ENCODE measurements at places on chromosomes 1 and 21.

DNA sequence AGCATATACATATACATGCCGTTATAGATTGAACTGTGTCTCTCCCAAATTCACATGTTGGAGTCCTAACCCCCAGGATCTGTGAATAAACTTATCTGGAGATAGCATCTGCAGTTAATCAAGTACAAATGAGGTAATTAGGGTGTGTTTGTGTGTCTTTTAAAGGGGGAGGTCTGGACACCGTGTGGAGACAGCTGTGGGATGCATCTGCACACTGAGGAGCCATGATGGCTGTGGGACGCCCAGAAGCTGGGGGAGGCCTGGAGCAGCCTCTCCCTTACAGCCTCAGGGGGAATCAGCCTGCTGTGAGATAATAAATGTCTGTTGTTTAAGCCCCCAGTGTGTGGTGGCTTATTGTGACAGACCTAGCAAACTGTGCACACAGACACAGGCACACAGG lies 51.8 kb upstream of the COL18A1 start:
- no peak for DNase-seq

GRCh38 chr1:207971331-207972219 lies 60.6 kb upstream of the CD34 start:
- DNase-seq, result no peak

DNA sequence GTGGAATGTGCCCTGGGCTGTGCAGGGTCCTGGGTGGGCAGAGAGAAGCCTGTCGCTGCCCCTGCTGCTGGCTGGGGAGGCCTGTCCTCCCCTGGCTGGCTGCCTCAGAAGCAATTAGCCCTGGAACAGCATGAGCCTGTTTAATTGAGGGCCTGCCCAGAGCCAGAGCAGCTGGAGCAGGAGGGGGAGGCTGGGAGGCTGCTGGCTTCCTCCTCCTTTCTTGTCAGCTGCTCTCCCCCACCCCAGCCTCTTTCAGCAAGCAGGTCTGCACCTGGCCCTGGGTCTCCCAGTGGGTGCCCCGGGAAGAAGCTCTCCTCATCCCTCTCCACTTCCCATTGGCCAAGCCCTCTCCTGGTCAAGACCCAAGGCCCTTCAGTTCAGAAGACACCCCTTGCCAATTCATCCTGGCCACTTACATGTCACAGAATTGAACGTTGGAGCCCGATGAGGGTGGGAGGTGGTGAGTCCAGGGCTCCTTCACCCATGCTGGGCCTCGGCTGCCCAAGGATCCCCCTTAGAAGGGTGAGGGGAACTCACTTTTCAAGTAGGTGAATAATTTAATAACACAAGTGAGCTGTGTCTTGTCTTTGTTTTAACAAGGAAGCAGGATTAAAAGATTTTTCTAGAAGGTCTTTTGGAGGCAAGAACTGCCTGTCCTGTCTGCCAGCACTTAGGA lies 13.2 kb downstream of the AMPD2 start:
- DNase-seq, result no peak

DNA sequence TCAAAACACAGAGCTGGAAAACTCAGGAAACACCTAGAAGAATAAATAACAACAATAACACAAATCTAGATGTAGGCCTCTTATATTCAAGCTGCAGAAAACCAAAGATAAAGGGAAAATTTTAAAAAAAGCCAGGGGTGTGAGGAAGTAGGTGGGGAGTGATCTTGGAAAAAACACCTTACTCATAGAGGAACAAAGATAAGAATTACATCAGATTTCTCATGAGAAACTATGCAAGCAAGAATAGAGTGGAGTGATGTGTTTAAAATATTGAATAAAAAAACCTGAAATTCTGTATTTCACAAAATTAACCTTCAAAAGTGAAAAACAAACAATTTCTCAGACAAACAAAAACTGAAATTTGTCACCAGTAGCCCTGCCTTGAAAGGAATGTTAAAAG lies 265.5 kb upstream of the RGS18 start:
- DNase-seq, result no peak

DNA sequence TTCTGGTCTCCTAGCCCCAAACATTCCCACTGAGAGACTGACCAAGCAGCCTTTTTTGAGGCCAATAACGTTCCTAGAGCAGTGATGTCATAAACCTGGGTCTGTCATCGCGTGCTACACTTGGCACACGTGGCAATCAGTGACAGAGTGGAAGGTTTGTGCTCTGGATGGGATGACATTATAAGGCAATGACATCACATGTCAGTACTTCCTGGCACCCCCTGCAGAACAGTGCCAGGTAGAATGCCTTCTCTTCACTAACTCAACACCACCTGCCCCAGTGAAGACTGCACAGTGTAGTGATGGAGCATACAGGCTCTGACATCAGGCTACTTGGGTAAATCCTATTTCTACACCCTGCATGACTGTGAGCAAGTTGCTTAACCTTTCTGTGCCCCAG lies 5.4 kb upstream of the ZNF648 start:
- no peak for DNase-seq

DNA sequence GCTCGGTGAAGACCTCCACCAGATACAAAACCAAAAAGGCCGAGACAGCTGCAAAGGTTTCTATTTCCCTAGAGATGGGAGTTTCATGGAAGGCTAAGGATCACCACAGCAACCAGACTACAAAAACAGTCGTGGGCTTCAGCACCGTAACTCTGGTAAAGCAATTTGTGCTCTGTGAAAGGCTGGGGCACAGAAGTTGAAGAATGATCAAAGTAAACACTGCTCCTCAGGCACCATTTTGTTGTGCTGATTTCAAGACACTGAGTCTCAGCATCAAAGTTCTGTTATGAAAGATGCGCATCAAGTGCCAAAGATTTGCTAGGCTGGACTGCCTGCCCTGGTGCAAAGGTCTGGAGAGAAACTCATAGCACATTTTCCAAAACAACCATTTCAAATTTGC lies 116.2 kb downstream of the TGFBR3 start:
- DNase-seq, result no peak

DNA sequence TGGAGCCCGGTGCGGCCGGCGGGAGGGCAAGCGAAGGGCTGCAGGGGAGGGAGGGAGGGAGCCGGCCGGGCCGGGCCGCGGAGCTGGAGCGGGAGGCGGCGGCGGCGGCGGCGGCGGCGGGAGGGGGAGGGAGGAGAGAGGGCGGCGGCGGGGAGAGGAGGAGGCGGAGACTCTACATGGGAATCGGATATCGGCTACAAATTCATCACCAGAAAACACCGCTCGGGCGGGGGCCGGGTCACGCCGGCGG lies at the start of gene AKT3:
Gene AKT3, minus strand, starts transcription at position 42 of the 250 bp plus-strand sequence. CDS start 7,073 bp downstream, outside the sequence.
- DNase-seq, result peak; percentile 84

DNA sequence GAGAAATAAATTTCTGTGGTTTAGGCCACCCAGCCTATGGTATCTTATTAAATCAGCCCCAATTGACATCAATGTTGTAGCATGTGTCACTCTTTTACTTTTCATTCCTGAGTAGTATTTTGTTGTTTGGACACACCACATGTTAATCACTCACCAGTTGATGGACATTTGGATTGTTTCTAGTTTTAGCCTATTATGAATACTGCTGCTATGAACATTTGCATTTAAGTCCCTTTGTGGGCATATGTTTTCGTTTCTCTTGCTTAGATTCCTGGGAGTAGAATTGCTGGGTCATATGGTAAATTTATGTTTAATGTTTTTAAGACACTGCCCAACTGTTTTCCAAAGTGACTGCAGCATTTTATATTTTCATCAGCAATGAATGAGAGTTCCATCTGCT lies 50.2 kb upstream of the NUF2 start:
- no peak for DNase-seq

DNA sequence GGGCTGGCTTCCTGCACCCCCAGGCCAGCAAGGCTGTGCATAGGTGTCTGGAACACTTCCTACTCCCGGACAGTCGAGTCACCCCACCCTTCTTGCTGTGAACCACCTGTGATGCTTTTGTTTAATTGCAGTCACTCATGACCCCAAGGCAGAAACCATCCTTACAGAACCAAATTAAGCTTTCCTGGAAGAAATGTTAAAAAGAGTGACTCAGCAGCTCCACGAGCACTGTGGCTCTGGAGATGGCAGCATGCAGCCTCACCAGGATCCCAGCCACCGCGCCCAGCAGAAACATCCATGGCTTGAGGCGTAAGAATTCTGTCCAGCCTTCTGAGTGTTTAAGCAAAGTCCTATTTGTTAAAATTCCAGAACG lies 28.8 kb downstream of the SNAP47 start:
- DNase-seq, result no peak

DNA sequence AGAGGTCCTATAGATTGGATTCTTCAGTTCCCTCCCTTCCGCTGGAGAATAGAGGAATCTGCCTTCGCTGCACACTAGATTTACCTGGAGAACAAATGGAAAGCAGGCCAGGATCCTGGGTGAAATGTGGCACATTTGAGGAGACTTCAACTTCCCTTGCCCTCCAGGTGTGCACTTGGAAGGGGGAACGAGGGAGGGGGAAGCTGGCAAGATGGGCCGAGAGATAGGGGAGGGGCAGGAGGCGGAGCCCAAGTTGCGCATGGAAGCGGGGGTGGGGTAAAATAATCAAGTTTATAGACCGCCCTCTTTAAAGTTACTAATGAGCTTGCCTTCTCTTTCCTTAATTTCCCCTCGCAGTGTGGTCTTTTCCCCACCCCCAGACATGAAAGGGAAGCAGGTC lies 155.7 kb upstream of the CAMK1G start:
- DNase-seq, result no peak

DNA sequence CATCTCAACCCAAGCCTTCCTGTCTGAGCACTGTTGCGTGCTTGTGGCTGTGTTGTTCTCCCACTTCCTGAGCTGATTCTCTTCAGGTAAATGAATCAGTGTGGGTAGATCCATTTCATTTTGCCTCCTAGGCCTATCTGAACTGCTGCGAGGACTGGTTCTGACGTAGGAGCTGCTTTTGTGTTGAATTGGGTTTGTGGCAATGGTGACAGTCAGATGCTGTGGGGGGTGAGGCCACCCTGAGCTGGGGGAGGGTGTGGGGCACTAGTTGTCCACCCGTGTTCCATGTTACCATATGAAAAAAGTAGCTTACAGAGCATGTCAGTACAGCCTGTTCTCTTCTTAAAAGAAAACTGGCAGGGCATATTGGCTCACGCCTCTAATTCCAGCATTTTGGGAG lies 81.5 kb downstream of the MRPS6 start:
- no peak for DNase-seq

DNA sequence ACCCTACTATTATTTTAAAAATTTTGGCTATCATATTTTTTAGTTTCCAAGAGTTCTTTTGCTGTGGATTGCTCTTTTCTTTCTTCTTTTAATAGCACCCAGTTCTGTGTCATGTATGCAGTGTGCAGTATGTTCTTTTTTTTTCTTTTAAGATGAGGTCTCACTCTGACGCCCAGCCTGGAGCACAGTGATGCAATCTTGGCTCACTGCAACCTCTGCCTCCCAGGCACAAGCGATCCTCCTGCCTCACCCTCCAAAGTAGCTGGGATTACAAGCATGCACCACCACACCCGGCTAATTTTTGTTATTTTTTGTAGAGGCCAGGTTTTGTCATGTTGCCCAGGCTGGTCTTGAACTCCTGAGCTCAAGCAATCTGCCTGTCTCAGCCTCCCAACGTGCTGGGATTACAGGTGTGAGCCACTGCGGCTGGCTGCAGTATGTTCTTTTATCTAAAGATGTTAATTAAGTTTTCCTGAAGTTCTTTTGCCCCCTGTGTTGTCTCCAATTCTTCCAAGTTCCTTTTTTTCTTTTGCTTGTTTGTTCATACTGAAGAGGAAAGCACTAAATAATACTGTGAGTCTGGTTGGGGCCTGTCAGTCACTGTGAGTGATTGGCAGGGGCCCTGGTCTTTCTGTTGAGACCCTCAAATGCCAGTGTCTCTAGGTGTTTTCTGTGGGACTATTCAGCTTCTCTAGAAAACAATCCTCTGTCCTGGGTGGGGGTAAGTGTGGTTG lies 17.5 kb upstream of the TTC22 start:
- no peak for DNase-seq

GRCh38 chr1:171883849-171884248 lies 42.6 kb downstream of the DNM3 start:
- no peak for DNase-seq

- peak; percentile 73 for DNase-seq
Observed at GRCh38 chr1:51648180-51649109, 31.6 kb downstream of the OSBPL9 start.

DNA sequence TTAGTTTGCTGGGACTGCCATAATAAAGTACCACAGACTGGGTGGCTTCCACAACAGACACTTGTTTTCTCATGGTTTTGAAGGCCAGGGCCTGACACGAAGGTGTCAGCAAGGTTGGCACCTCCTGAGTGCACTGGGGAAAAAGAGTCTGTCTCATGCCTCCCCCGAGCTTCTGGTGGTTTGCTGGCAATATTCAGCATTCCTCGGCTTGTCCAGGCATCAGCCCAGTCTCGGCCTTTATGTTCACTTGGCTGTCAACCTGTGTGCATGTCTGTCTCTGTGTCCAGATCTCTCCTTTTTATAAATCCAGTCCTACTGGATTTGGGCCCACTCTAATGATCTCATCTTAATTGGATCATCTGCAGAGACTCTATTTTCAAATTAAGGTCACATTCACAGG lies 72.6 kb downstream of the DOP1B start:
- no peak for DNase-seq

- DNase-seq, result no peak
Observed at GRCh38 chr1:169610858-169611257, 19.1 kb downstream of the SELP start.

DNA sequence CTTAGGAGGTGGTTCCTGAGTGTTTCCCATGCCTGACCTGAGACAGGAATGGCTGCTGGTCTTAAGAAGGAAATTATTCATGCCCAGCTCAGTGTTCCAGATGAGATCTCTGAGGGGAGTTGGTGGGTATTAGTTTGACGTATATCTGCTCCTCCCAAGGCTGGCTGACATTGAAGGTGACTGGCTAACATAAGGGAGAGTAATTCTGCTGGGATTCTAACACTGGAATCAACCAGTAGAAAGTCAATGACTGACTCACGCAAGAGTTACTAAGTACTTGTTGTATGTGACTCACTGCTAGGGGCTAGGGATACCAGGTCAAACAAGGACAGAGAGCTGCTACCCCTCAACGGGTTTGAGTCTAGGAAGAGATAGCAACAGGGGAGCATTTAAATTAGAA lies 177.3 kb downstream of the CACNA1E start:
- DNase-seq, result no peak

- no peak for DNase-seq
Observed at GRCh38 chr1:183030053-183030452, 6.8 kb downstream of the LAMC1 start.

DNA sequence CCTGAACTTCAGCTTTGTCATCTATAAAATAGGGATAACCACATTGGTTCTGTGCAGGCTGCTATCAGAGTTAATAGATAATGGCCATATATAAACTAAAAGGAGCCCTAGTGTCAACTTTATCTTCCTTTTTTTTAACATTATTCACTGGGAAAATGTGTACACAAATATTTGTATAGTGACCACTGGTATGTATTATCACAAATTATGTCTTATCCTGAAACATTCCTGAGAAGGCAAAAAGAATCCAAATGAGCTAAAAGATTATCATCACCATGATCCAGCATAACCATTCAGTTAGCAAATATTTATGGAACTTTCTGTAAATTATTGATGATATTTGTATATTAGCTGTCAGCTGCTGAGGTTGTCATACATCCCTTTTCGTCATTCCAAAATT lies 16.6 kb downstream of the ANGPTL3 start:
- no peak for DNase-seq
